ENCODE measurements at places on chromosomes 16 and 17.

- no peak for DNase-seq
Observed at GRCh38 chr17:50095626-50096037, 481 bp downstream of the PDK2 start.

GRCh38 chr17:63960006-63960405, 12.7 kb downstream of the SCN4A start:
- no peak for DNase-seq

DNA sequence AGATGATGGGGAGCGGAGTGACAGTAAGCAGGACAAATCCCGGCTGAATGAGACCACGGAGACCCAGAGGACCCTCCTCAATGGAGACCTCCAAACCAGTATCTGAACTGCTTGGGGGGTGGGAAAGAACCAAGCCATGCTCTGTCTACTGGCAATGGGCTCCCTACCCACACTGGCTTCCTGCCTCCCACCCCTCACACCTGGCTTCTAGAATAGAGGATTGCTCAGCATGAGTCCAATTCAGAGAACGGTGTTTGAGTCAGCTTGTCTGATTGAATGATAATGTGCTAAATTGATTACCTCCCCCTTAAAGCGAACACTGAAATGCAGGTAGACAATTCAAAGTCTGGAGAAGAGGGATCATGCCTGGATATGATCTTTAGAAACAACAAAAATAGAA, 5.5 kb downstream of the SSTR2 start:
- DNase-seq = no peak

- DNase-seq = no peak
Observed at GRCh38 chr16:2686912-2687507, 4.7 kb downstream of the KCTD5 start.

All from stimulated activated CD8-positive, alpha-beta memory T cell treated with anti-CD3 and anti-CD28 coated beads, Interleukin-2, amount 100 ng/mL, for 1 hour (primary cell).